ENCODE measurements at places on chromosomes 2 and 18.

- DNase-seq: no peak
These were observed 337.2 kb downstream of the NBAS start for GRCh38 chr2:15223887-15224286.

GRCh38 chr2:6855860-6856547 is 9.7 kb downstream of the CMPK2 start:
- no peak for DNase-seq

GRCh38 chr2:28234807-28235206 is 157.9 kb upstream of the FOSL2 start:
- no peak for DNase-seq

- DNase-seq: no peak
These were observed 14.0 kb upstream of the INHBB start for GRCh38 chr2:120331903-120332302.

- no peak for DNase-seq
These were observed 296.4 kb upstream of the ACVR2A start for GRCh38 chr2:147548451-147548850.

DNA sequence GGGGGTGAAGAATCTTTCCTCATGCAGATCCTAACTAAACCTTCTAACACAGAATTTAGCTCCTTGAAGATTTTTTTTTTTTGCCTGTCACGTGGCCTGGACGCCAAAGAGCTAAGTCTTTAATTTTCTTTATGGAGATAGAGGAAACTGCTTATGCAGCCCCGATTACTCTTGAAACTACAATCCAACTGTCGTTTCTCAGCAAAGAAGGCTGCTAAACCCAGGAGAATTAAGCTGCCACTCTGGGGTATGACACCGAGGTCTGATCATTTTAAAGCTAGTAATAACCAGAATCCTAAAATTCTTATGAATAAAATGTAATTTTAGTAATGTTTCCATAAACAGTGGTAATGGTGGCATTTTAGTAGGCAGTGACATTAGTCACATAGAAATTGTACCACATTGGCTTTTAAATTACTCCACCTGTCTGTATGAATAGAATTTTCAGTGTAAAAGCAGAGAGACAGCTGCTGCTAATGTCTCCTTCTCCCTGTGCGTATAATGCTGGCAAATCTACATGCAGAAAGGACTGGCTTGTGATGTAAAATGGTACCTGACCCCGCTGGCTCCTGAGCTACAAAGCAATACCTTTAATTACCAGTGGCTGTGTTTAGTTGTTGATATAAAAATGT is 86.5 kb downstream of the MEIS1 start:
- no peak for DNase-seq

- no peak for DNase-seq
These were observed 848 bp downstream of the FAM124B start for GRCh38 chr2:224400886-224401632.

DNA sequence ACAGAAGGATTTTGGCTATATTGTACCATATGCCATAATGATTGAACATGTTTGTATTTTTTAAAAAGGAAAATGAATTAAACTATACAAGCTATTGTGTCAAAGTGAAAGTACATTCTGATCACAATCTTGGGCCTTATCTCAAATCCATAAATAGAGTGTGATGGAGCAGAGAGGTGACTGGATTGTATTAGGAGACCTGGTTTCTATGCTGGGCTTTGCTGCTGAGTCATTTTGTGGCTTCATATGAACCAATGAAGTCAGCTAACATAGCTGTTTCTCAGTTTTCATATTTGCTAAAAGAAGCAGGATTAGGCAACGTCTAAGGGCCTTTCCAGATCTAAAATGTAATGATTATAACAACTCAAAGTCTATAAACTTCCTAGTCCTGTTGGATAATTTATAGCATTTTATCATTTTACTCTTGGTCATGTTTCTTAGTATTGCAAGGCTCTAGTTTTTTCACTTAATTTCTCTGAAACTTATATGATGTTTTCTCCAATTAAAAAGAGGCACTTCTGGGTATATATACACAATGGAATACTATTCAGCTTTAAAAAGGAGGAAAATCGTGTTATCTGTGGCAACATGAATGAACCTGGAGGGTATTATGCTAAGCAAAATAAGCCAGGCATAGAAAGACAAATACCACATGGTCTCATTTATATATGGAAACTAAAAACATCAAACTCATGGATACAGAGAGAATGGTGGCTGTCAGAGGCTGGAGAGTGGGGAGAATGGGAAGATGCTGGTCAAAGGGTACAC is 112.3 kb downstream of the MEP1B start:
- DNase-seq: no peak

DNA sequence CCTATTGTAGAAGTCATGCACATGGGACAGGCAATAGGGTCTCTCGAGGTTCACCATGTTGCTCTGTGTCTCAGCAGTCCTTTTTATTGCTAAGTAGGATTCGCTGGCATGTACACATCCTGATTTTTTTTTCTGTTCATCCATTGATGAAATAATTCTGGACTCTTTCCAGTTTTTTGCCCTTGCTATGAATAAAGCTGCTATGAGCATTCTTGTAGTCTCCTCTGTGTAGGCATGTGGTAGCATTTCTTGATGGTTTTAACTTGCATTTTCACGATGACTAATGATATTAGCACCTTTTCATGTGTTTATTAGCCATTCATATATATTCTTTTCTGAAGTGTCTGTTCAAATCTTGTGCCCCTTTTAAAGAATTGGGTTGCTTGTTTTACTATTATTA is 65.8 kb upstream of the EDAR start:
- DNase-seq: no peak

GRCh38 chr2:224861266-224861665 is 145.1 kb upstream of the CCDC195 start:
- DNase-seq: no peak

GRCh38 chr2:82340578-82341053 is 2036.1 kb upstream of the LRRTM1 start:
- no peak for DNase-seq

DNA sequence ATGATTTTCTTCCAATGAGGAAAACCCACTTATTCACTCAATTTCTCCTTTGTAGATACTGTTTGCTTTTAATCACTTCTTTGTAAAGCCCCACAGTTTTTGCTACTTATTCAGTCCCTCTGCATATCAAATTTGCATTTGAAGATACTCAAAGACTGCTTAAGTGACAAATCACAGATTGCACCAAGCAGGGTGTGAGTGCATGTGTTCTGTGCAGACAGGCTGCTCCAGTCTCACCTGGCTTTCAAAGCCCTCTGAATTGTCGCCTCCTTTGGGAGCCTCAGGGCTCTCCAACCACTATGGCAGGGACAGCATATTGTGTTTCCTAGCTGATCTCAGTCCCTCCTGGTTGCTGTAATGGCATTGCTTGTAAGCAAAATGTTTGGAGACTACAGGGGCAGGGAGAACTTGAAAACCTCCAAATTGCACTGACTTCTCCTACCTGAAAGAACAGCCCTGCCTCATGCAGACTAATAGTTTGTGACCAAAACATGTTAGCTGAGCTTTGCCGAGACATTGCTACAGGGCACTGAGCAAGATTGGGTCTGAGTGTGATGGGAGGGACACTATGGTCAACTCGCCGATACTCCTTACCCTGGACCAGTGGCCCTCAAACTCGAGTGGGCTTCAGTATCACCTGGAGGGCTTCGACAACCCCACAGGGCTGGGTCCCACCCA is 96.8 kb downstream of the POLE4 start:
- DNase-seq: no peak

DNA sequence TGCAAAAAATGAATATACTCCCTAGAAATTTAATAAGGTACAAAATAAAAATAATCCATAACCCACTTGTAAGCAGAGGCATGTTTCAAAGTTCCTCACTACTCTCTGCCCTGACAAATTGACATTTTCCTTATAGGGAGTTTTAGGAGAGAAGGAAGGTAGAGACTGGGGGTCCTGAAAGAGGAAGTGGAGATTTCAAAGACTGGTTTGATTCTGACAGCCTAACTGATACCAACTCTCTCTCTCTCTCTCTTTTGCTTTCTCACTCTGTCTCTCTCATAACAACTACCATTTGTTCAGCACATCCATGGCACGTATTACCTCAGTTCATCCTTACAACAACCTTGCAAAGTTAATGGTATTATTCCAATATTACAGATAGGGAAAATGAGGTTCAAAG is 18.6 kb downstream of the FZD7 start:
- no peak for DNase-seq

DNA sequence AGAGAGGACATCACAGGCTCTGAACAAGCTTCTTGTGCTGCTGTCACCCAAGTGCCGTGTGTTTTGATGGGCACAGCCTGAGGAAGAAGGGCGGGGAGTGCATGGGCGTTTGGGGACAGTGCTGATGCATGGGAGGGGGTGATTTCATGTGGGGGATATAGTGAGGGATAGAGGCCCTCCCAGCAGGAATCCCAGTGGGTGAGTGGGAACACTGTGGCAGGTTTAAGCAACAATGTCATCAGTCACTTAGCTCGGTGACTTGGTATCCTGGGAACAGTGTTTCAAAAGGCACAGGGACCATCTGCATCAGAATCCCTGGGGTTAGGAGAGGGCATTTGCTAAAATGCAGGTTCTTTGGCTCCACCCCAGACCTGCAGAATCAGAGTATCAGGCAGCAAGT is 609 bp downstream of the SIGLEC15 start:
- DNase-seq: no peak

DNA sequence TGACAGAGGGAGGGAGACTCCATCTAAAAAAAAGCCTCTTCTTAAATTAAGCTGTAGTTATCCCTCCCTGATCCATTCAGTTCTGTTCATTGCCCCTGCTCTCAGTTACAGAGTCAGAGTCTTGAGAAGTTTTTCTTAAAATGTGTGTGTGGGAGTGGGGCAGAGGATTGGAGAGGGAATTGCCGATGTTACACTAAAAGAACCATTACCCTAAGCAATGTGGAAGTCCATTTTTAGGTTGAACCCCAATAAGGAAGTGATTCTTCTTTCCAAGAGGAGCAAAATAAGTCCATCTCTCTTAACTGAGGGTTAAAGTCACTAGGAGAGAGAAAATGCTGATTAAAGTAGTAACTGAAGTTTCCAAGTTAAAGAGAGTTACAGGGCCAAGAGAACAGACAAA is 21.2 kb upstream of the THOC1 start:
- DNase-seq: no peak

DNA sequence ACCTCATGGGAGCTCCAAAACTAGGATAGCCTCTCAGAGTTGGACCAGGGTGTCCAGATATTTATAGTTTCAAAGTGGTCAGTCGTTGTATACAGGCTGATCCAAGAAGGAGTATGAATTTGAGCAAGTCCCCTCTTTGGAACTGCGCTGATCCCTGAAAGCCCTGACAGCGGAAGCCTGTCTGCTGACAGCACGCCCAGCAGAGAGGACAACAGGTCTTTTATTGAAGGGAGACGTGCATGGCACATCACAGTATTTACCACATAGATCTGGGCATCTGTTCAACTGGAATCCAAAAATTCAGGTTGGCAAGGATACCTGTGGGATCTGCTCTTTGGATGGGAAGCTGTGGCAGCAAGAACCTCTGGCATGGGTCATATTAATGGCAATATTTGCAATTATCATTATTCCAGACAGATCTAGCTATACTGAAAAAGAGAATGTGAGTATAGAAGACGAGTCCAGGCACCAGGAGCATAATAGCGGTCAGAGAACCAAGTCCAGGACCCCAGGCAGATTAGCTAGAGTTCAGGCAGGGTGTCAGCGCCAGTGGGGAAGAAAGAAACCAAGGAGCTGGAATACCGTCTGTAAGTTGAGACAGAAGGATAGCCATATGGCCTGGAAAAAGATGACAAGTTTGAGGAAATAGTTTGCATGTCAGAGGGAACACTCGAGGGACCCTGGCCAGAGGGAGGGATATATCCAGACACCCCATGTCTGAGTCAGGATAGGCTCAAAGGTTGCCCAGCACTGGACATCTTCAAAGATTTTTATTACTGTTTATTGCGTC is 260.4 kb upstream of the FANCL start:
- DNase-seq: no peak

- no peak for DNase-seq
These were observed 110.4 kb downstream of the DTNA start for GRCh38 chr18:34820360-34821065.

GRCh38 chr2:26352892-26353291 is 6.3 kb upstream of the ADGRF3 start:
- DNase-seq: no peak

DNA sequence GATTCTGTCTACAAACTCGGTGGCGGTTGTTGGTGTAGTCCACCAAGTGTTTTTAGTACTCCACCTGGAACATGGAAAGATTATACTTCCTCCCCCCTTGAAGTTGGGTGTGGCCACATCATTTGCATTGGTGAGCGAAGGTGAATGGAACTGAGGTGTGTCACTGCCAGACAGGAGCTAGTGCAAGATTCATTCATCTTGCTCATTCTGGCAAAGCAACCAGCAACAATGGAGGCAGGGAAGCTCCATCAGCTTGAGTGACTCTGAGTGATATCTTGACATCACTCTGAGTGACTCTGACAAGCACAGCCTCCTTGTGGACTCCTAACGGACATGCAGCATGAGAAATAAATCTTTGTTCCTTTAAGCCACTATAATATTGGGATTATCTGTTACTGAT is 54.7 kb upstream of the SLC1A4 start:
- DNase-seq: no peak

DNA sequence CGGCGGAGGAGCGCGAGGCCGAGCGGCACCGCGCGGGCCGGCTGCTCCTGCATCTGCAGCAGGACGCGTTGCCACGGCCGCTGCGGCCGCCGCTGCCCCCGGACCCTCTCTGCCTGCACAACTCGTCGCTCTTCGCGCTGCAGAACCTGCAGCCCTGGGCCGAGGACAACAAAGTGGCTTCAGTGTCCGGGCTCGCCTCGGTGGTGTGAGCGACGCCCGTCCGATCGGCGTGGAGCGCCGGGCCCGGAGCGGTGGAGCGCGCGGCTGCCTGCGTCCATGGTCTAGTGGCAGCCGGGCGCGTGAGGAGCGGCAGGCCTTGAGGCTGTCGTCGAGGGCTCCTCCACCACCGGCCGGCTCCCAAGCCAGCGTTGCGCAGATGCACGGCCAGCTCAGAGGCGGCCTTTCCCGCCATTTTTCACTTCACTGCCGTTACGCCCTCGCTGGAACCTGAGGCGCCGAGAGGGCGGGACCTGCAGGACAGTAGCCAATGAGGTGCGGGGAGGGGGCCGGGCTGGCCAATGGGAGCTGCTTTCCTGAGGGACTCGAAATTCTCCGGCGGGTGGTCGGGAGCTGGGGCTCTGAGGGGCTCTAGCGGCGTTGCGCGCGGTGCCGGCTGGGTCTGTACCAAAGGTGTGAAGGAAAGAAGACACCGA is 1.9 kb downstream of the TLX2 start:
- DNase-seq: no peak

- DNase-seq: no peak
These were observed 1.1 kb downstream of the GREB1 start for GRCh38 chr2:11534746-11535484.

GRCh38 chr2:217527590-217528202 is 475.1 kb downstream of the TNS1 start:
- DNase-seq: no peak

- no peak for DNase-seq
These were observed 10.5 kb upstream of the IL1A start for GRCh38 chr2:112794841-112795240.

DNA sequence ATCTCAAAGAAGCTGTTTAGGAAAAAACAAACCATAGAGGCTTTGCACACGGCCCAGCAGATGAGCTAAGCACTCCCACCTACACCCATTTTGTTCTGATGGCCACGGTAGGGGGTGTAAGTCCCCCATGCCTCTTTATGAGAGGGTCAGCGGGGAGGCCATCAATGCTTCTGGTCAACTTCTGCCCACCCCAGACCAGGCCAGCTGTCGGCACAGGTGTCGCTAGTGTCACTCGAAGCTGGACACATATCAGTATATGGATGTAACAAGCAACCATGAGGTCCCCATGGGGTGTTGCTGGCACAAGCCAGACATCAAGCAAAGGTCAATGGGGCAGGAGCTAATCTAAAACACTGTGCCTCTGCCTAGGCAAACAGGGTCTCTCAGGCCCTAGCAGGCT is 23.7 kb upstream of the SLC35F6 start:
- no peak for DNase-seq

GRCh38 chr2:126368758-126369157 is 287.2 kb upstream of the GYPC start:
- no peak for DNase-seq

Data from NCI-H1092 (cell line).